LNCaP clone FGC (cell line): ENCODE measurements at places on chromosomes 12 and 14.

GRCh38 chr14:20345366-20345765, 1.9 kb downstream of the PARP2 start:
- no peak for DNase-seq

GRCh38 chr12:10169104-10169503, 2.8 kb downstream of the OLR1 start:
- DNase-seq: no peak

DNA sequence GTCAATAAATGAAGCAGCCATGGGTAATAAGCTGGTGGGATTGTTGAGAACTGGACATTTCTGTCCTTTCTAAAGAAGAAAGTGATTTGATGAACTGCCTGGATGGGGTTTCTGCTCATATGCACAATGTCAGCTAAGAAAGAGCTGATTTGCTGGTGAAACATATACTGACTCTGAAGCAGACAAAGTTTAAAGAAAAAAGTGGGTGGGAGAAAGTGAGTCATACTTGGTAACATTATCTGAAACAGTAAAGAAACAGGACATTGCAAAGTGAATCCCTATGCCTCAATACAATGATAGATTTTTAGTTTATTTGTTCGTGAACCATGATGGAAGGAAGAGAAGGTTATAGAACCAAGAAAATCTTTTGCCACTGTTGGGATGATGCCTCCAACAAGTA, 95.6 kb upstream of the DNM1L start:
- DNase-seq: no peak

- DNase-seq: no peak
Measured at GRCh38 chr12:53218551-53219291, 11.7 kb upstream of the ITGB7 start.

DNA sequence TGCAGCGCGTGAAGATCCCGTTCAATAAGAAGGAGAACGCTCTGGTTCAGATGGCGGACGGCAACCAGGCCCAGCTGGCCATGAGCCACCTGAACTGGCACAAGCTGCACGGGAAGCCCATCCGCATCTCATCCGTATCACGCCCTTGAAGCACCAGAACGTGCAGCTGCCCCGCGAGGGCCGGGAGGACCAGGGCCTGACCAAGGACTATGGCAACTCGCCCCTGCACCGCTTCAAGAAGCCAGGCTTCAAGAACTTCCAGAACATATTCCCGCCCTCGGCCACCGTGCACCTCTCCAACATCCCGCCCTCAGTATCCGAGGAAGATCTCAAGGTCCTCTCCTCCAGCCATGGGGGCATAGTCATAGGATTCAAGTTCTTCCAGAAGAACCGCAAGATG, 131.9 kb upstream of the FUT8 start:
- DNase-seq: no peak

- no peak for DNase-seq
Measured at GRCh38 chr12:67068204-67068731, 200.9 kb upstream of the CAND1 start.

DNA sequence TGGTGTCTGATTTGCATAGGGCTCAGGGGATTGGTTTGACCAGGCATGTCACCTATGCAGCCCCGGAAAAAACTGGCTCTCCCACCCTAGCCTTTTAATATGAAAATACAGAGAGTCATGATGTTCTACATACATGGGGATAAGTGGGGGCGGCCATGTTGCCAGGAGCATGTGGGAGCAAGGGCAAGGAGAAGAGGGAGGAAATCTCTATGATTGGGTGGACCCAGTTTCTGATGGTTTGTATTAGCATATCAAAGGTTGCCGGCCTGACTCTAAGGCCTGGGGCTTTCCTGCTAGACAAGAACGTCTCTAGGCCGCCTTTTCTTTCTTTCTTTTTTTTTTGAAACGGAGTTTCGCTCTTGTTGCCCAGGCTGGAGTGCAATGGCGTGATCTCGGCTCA, 123.4 kb upstream of the CPSF6 start:
- no peak for DNase-seq

DNA sequence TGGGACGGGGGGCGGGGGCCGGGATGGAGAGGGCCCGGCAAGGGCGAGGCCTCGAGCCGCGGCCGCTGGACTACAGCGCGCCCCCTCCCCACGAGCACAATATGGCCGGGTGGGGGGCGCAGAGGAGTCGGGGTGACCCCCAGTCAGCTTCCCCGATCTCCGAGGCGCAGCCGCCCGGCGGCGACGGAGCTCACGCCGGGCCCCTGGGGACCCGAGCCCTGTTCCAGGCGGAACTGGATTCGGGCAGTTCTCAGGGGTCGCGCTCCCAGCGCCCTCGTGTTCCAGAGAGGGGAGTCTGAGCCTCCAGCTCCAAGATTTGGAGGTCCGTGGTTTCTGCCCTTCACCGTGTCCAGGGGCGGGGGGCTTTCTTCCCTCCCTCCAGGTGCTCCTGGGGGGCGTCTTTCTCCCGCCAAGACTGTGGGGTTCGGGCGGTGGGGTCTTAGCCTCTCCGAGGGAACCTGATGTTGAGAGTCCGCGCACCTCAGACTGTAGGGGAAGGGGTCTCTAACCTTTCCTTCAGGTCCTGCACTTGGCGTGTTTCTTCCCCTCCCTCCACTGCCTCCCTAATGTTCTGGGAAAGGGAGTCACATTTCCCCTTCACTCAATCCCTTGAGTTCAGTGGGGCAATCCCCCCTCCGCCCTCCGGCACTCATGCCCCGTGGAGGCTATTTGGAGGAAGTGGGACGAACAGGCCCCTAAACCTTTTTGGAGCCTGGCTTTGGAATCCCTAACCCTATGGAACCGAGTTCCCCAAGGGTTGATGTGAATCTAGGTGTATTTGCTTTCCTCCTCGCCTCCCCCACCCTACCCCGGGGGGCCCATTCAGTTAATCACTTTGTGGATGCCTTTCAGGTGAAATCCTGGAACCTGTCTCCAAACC, 584 bp downstream of the ACVR1B start:
- DNase-seq: no peak

DNA sequence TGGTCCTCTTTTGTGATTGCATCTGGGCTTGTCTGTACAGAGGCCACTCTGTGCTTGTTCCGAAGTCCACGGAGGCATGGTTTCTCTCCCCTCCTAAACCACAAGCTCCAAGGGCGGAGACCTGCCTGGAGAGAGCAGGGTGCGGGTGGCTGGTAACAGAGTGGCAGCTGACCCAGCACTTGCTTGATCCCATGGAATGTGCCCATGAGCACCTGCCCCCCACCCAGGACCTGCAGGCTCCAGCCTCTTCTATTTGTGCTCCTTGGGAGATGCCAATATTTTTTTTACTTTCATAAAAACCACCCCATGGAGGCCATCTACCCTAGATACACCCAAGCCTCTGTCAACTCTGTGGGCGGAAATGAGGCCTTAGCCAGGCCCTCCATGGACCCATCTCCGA, 104.7 kb downstream of the PRMT8 start:
- DNase-seq: no peak

DNA sequence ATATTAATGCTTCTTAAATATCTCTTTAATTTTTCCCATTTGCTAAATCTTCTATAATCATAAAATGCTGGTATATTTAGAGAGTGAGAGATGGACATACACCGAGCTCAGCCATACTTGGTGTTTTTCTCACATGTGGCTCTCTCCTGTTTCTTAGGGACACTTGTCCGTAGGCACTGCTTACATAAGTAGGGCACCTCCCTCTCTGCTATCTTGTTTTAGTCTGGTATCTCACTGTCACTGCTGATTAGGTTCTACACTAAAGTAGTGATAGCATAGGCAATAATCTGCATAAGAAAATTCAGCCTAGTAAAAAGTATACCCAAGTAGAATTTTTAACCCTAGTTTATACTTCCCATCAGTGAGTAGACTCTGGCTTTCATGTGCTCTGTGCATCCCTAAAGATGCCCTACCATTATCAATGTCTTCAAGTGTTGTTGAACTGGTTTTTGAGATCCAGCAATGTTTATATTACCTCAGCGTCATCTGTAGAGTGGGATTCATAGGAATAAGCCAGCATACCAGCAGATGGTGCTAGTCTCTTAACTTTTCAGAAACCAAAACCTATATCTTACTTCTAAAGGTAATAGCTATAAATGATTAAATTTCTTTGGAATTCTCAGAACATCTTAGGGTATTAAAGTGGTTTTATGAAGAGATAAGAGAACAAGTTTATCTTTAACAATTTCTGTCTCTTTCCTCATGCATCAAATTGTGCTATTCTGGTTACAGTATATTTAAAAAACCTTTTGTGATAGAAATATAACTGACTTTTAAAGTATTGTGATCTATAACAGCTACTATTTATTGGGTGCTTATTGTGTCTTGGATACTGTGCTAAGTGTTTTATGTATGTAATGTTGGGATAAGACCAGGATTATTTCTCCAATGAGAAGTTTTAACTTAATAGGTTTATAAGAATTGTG, 32.9 kb downstream of the ARID2 start:
- DNase-seq: peak; percentile 81
